ENCODE measurements at places on chromosomes 2 and 18.

GRCh38 chr2:45919711-45920111, 268.2 kb downstream of the PRKCE start:
- DNase-seq: no peak

GRCh38 chr2:234348081-234348480, 148.8 kb downstream of the ARL4C start:
- DNase-seq: no peak

GRCh38 chr2:144156736-144157640, 362.9 kb downstream of the ZEB2 start:
- no peak for DNase-seq

- no peak for DNase-seq
These were observed 24.2 kb downstream of the APOB start for GRCh38 chr2:21019678-21020021.

- DNase-seq: no peak
These were observed 59.1 kb downstream of the MAP3K20 start for GRCh38 chr2:173134703-173135102.

- no peak for DNase-seq
These were observed 50.7 kb downstream of the AFTPH start for GRCh38 chr2:64574871-64575270.

DNA sequence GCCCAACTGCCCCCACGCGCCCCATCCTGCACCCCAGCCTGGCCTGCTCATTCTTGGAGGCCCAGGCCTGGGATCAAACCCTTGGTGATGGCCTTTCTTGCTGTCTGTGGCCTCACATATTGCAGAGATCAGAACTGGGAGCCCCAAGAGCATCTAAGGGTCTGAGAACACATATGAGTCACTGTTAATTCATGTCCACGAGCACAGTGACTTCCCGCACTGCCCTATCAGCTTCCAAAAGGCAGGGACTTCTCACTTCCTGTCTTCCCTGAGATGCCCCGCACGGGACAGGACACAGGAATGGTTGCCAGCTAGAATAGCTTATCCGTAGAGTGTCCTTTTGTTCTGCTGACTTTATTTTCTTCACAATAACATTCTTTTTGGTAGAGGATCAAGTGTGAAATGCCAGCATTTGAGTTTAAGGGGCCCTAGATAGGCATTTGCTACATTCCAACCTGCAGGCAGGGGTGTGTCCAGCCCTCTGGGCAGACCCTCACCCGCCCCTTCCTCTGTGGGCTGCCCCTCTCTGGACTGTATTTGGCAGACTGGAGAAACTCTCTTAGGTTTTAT, 21.1 kb upstream of the CELF4 start:
- no peak for DNase-seq

Data from DMS79 (cell line).